H1 (cell line): ENCODE measurements at places on chromosomes 5 and 9. TPM values are rescaled to one million over a fixed set of nuclear protein-coding genes. Genes with fewer than 3 reads are reported as not detected.

Gene DDX4
- 0.15 TPM in 1 of 2 replicates, not detected in the other for total RNA-seq

DNA sequence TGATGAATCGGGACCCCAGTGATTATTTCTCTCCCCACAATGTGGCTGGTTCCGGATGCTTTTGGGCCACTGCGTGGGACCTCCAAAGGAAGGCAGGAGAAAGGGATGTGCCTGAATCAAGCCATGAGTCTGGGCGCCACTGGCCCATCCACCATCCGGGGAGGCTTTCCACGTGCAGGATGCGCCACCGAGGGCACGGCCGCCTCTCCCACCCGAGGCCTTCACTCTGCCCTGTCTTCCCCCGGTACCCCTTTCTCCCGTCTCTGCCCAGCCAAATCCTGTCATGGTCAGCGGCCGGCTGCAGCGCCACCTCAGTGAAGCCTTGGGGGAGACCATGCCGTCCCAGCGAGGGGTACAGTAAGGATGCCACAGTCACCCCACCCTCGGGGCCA is 43.9 kb upstream of the GRHPR start:
- no peak for DNase-seq

GRCh38 chr9:126112135-126112720 is 214.4 kb upstream of the MVB12B start:
- DNase-seq: no peak

Gene APBA1
- total RNA-seq: 0.60 and 1.1 TPM in 2 replicates

Gene LYSMD3
- 14.9 TPM in 2 replicates for total RNA-seq

GRCh38 chr9:105064248-105065097 is 136.5 kb upstream of the ABCA1 start:
- DNase-seq: no peak

DNA sequence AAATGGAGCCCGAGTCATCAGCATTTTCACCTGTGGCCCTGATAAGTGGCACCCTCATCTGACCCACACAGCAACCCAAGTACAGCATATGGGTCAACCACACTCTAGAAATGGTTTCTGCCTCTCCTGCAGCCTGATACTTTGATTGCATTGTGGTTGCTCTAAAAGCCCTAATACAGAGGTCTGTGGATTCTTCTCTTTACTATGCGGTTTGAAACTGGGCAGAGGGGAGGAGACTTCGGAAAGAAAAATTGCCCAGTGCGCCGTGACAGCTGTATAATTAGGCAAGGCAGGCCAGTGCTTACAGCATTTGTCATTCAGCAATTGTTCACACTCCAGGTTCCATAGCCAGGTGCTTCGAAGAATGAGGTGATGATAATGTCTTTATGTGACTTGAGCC is 361.0 kb downstream of the NFIB start:
- DNase-seq: no peak

Gene LAMC3
- total RNA-seq: 12.3 and 13.2 TPM in 2 replicates

Gene ALDH1A1
- total RNA-seq: 0.82 and 1.1 TPM in 2 replicates

Gene IFNA8
- not detected in 2 replicates for total RNA-seq
